ENCODE measurements at places on chromosomes 5 and 9. TPM values are rescaled to one million over a fixed set of nuclear protein-coding genes. Genes with fewer than 3 reads are reported as not detected.

The PLAC8L1 gene
- total RNA-seq, result not detected

The NUTM2G gene
- total RNA-seq, result not detected

The SOHLH1 gene
- total RNA-seq, result not detected

The GDNF gene
- not detected for total RNA-seq

The SGCD gene
- total RNA-seq, result 0.12 TPM

The NPDC1 gene
- total RNA-seq, result 1.2 TPM

The NR3C1 gene
- total RNA-seq, result 55.5 TPM

The PTBP3 gene
- total RNA-seq, result 30.8 TPM

Data from H4 (cell line).